ENCODE measurements at places on chromosomes 7 and 10.

- no peak for DNase-seq
Observed at GRCh38 chr10:29204070-29204800, 84.6 kb upstream of the LYZL1 start.

- no peak for DNase-seq
Observed at GRCh38 chr7:2803755-2804154, 40.4 kb downstream of the GNA12 start.

DNA sequence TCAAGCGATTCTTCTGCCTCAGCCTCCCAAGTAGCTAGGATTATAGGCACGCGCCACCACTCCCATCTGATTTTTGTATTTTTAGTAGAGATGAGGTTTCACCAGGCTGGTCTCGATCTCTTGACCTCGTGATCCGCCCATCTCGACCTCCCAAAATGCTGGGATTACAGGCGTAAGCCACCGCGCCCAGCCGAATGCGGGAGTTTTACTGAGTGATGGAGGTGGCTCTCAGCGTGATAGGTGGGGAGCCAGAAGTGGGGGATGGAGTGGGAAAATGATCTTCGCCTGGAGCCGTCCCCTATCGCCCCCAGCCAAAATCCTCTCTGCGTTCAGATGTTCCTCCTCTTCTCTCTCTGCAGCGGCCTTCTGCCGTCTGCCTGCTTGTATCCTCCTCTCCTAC, 348.4 kb upstream of the NPSR1 start:
- DNase-seq: no peak

GRCh38 chr7:153188630-153189029, 429.1 kb downstream of the ACTR3B start:
- DNase-seq: no peak

- no peak for DNase-seq
Observed at GRCh38 chr10:7856678-7857077, 38.4 kb downstream of the TAF3 start.

- DNase-seq: no peak
Observed at GRCh38 chr10:3702569-3702968, 82.4 kb downstream of the KLF6 start.

- no peak for DNase-seq
Observed at GRCh38 chr7:85290269-85290668, 103.4 kb upstream of the SEMA3D start.

DNA sequence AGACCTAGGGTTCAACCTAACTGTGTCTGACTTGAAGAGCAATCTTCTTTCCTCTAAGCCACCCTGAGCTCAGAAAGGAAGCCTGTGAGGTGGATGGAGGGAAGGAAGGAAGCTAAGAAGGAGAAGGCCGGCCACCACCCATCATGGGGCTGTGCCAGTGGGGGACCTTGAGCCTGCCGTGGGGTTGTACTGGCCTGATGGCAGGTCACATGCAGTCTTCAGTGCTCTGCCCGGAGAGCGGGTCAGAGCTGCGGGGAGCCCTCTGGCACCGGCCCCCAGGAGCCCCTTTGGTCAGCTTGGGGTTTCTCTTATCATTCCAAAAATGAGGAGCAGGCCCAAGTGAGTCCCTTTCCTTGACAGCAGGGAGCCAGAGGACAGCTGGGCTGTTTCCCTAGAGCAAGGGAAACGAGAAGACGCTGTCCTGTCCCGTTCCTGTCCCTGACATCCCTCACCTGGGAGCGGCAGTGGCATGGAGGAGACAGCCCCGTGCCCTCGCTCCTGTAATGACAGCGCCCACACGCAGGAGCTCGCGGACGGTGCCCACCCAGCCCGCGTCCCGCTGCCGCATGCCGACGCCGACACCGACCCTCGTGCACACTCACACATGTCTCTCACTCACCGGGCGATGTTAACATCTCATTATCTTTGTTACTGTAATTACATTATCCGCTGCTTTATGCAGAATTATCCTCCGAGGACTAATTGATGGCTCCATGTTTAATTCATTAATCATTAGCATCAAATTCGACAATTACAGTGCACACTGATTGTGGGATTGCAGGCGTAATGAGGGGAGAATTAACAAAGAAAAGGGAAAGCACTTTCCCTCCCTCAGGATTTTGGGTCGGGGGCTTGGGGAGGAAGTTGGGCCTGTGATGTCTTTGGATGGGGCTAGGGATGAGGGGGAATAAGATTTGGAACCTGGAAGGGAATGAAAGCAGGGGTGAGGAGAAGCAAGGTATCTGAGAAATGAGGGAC, 31.3 kb downstream of the GBX1 start:
- no peak for DNase-seq

DNA sequence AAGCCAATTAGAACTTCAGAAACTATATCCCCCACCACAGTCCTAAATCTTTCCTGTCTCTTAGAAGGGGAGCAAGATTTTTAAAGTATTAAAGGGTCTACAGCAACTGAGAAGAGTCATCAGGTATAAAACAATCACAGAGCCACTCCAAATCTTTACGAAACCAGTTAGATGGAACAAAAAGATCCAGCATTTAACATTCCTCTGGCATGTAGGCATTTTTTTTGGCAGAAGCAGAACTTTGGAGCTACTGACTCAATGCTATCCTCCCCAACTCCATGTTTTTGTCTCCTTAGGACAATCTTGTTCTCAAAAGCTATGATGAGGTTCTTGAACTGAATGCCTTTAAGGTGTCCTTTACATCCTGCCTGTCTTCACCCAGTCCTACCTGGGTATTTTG, 333.3 kb downstream of the PRPF18 start:
- no peak for DNase-seq

DNA sequence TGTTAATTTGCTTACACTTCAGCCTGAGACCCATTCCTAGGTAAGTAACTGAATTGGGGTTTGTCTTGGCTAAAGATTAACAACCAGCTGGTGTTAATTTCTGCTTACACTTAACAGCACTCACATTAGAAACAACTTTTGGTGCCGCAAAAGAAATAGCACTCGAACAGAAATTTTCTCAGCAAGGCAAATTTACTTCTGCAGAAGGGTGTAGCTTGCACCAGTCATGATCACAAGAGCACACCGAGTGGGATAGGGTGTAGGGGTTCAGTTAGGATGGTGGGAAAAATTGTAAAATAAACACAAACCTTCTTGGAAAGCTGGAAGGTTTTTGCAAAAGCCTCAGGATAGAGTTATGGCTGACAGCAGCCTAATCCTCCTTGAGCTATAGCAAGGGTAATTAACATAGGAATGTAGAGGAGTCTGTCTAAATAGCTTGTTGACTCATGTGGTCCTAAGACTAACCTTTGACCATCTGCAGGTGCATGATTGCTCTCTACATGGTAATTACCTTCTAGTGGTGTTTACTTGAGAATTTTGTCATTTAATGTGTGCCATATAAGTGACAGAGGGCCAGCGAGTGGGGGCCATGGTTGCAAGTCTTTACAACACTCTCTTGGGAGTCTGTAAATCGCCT, 67.8 kb upstream of the CDK13 start:
- DNase-seq: no peak

DNA sequence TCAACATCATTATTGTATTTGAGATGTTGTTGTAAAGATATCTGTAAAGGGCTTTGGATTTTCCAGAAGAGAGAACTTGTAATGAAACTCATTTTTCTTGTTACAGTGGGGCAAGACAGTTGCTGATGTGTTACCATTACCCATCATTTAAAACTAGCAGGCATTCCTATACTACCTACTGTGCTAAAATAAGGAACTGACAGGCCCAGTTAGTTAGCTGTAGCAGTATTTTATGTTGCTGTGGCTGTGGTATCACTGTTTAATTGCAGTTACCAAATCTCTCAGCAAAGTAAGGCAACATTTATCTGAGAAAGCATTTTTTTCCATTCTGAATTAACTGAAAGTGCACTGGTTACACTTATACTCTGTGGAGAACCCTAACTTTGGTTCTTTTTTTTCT, 9.9 kb downstream of the ST7 start:
- DNase-seq: no peak

- no peak for DNase-seq
Observed at GRCh38 chr10:93065675-93066543, 5.3 kb downstream of the CYP26C1 start.

DNA sequence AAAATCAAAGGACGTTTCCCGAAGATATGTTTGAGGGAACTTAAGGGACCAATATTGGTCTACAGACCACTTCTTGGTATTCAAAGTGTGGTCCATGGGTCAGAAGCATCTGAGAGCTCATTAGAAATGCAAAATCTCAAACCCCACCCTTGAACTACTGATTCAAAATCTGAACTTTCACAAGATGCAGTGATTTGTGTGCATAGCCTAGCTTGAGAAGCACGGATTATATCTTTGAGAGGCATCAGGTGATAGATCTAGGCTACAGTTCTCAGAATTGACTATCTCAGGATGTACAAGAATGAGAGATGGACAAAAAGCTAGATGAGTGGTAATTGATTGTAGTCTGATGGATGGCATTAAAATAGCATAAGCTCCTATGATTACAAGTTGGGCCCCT, 19.5 kb downstream of the CYP3A4 start:
- DNase-seq: no peak

GRCh38 chr7:94249631-94250030, 145.1 kb upstream of the COL1A2 start:
- no peak for DNase-seq

- no peak for DNase-seq
Observed at GRCh38 chr10:117677239-117677638, 134.7 kb downstream of the EMX2 start.

- DNase-seq: peak; percentile 5
Observed at GRCh38 chr10:77926566-77927401, at the start of gene DLG5. Gene DLG5 (minus strand): TSS chr10:77926755. CDS start chr10:77926520, 235 bp downstream.

DNA sequence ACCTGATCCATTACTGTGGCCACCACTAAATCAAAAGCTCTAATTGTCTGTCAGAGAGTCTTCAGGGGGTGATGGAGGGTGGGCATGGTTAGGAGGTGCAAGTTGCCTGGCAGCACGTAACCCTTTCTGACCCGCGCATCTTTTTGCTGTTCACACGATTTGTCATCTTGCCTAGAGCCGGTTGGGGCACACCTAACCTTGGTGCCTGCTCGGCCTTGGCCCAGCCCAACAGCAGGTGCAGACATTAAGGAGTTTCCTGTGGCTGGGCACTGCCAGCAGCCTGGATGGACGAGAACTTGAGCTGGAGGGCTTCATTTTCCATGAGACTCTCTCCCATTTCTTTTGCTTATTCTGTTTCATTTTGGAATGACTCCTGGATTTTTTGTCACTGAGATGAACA, 41.0 kb upstream of the PTF1A start:
- no peak for DNase-seq

GRCh38 chr7:373818-374705, 84.1 kb downstream of the FOXL3 start:
- DNase-seq: no peak

DNA sequence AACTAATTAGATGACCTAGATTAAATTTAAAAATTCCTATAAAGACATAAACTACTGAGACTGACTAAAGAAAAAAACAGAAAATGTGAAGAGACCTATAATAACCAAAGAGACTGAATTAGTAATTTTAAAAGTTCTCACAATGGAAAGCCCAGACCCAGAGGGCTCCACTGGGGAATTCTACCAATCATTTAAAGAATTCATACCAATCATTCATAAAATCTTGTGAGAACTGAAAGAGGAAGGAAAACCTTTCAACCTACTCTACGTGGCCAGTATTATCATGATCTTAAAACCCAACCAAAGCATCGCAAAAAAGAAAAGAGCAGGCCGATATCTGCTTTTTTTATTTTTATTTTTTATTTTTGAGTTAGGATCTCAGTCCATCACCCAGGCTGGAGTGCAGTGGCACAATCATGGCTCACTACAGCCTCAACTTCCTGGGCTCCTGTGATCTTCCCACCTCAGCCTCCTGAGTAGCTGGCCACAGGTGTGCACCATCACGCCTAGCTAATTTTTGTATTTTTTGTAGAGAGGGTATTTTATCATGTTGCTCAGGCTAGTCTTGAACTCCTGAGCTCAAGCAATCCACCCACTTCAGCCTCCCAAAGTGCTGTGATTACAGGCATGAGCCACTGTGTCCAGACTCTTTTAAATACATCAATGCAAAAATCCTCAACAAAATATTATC, 48.6 kb downstream of the DGKI start:
- DNase-seq: no peak

GRCh38 chr10:103990121-103990520, 23.2 kb downstream of the SLK start:
- no peak for DNase-seq

DNA sequence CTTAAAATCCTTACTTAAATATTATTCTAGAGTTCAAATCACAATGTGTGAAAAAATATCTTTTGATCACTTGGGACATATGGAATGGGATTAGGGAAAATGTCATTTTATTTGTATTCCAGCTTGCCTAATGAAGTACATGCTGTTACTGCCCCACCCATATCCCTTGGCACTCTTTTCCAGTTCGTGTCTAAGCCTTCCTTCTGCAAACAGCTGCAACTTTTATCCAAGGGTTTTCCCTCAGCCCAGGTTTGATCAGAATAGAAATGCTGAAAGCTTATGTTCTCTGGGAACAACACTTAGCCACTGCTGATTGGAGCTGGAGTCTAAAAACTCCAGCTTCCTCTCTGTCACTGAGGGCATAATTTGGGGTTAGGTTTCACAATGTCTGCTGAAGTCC, 214.1 kb upstream of the FAM3C start:
- no peak for DNase-seq

DNA sequence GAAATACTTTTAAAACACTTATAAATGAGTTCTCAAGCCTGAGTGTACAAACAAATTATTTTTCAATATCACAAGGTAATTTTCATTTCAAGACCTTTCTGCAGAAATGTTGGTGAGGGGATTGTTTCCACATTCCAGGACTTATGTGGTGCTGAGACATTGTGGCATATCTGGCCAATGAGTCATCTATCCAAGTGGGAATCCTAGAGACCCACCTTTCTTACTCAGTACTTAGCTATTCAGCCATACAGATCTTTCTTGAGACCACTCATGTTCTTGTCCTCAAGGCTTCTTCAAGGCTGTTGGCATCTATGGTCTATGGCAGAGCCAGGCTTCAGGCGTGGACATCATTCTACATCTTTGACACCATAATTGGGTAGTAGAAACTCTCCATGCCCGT, 225.4 kb downstream of the DKK1 start:
- no peak for DNase-seq

DNA sequence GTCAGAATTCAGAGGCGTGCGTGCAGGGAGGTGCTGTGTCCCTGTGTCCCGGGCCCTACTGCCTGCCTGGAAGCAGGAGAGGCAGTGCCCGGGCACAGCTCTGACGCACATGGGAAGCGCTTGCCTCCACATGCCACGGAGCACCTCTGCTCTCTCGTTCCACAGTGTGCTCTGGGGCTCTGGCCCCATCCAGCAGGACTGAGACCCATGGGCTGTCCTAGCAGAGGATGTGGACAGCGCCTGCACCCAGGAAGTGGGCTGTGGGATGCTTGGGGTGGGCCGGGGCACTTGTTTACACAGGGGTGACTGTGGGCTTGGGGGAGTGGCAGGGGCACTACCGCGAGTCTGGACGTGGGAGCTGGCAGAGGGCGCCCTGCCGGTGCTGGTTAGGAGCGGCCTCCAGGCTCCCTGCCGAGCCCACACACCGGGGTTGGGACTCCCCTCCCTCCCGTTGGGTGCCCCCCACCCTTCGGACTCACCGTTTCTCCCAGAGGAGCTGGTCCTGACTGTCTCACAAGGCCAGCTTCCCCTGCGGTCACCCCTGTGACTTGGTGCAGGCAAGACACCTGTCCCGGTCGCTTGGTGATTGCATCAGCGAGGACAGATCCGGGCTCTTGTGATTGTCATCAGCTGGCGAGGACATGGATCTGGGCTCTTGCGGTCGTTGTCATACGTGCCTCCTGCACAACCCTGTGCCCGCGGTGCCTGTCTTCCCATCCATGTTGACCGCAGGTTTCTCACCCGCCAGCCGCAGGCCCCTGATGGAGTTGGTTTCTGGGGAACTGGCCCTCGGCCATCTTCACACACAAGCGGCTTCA, 83.1 kb downstream of the NKX6-2 start:
- no peak for DNase-seq

- DNase-seq: no peak
Observed at GRCh38 chr10:61804414-61804813, 97.1 kb upstream of the ARID5B start.

GRCh38 chr7:77923419-77923818, 124.8 kb downstream of the PHTF2 start:
- DNase-seq: no peak
